Stimulated activated CD8-positive, alpha-beta memory T cell treated with anti-CD3 and anti-CD28 coated beads, Interleukin-7, amount 100 ng/mL, for 48 hours (primary cell): ENCODE measurements at places on chromosomes 5 and 9.

DNA sequence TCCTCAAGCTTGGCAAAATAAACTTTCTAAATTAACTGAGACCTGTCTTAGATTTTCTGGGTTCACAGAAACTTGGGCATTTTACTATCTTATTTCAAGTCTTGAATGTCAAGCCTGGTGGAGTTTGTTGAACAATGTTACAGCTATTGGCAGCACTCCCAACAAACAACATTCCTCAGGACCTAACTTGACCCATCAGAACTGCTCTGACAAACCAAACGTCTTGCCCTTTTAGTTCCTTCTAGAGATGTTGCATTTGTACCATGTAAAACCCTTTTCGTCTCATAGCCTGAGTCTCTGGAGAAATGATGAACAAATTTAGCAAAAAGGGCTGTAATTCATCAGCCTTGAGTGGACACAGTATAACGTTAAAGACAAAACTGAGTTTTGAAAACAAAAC lies 51.1 kb downstream of the GNA14 start:
- DNase-seq, result no peak

GRCh38 chr5:179273441-179274145 lies 71.7 kb downstream of the ADAMTS2 start:
- DNase-seq, result no peak

GRCh38 chr5:36786448-36787012 lies 90.0 kb upstream of the NIPBL start:
- DNase-seq, result no peak

DNA sequence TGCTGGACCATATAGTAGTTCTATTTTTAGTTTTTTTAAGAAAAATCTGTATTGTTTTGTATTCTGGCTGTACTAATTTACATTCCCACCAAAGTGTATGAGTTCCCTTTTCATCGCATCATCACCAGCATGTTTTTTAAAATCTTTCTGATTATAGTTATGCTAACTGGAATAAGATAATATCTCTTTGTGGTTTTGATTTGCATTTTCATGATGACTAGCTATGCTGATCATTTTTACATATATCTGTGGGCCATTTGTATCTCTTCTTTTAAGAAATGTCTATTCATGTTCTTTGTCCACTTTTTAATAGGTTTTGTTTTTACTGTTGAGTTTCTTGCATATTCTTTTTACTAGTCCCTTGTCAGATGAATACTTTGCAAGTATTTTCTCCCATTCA lies 238.0 kb downstream of the FBXO4 start:
- DNase-seq, result no peak

DNA sequence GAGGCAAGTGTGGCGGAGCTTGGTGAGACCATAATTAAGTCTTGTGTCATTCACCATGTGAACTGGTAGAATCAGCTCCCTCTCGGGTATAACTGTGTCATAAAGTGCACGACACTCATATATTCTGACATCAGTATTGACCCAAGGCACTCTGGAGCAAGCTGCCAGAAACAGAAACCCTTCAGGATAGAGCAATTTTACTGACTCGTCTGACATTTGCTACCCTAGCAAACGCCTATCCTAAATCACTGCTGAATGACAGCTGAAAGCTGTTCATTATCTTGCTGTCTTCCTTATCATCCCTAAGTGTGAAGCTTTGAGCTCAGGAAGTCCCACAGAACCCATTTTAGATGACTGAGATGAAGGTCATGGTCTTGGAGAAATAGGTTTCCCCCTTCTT lies 27.8 kb downstream of the PTCH1 start:
- no peak for DNase-seq

GRCh38 chr5:80916676-80917075 lies 43.5 kb upstream of the RASGRF2 start:
- no peak for DNase-seq

DNA sequence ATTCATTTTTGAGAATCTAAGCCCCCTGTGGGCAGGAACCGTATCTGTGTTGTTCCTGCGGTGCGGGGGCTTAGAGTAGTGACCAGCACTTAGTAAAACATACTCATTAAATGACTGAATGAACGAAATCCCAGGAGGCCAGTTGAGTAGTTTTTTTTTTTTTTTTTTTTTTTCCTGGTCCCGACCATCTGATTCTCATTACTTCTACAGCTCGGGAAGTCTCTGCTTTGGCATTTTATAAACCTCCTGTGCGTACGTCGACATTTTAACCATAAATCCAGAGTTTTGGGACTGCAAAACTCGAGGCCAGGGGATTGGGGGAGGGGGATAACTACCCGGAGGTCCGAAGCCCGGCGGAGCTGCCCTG lies 31.5 kb upstream of the SPRY4 start:
- DNase-seq, result no peak

GRCh38 chr5:73160239-73160671 lies 12.7 kb upstream of the TMEM174 start:
- peak; percentile 15 for DNase-seq

DNA sequence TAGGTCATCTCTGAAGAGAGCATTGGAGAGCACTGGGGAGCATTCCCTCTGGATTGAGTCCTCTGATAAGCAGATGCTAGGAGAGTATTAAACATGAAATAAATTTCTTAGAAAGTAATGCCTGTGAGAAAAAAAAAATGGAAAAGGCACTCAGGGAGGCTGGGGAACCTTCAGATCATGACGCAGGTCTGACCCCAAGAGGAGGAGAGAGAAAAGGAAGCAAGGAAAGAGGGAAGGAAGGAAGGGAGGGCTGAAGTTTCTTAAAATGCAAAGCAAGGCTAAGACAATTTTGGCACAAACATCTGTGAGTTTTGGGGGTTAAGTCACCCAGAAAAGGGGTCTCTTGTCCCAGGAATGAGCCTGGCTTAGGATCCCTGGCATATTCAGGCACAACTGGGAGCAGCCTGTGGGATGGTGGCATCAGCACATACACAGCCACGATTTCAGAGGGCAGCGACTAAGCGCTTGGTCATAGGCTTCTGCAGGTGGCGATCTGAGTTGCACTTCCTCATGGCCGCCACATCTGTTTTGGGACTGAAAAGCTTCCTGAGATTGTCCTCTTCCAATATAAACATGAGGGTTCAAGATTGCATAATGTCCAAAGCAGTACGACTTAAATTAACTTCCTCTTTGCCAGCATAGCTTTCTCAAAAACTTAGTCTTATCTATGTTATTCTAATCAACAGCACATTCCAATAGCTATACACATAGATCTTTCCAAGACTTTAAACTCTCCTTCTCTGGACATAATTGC lies 692.7 kb downstream of the DNAH5 start:
- no peak for DNase-seq

DNA sequence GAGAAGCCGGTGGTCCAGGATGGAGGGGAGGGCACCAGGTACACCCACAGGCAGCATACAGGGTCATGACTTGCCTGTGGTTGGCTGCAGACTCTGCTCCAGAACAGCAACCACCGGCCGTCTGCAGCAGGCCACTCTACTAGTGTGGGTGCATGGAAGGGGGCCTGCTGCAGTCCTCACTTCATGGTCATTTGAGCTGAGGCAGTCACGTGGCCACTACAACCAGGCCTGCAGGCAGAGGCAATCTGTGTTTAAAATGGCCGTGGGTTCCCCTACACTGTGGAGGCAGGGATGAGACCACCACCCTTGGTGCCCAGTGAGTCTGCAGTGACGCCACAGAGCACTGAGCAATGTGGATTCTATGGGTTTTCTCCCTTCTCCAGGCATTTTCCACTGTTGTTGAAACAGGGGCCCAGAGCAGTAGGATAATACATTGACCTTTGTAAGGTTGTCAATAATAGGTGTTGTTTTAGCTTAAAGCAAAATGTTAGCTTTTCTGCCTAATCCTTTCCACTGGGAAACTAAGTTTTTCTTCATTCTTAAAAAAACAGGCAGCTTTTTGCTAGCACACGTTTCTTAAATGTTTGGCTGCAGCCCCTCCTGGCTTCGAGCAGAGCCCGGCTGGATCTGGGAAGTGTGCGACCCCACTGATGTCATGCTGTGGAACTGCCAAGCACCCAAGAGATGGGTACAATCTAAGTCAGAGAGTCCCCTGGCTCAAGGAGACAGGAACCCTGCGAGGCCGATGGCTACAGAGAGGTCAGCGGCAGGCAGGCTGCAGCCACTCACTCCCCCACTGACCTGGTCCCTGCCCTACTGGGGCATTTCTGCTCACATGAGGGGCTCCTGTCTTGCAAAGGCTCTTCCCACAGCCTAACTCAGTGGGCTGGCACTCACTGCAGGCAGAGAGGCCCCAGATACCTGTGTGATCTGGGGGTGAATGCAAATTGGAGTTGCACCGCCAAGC lies 21.2 kb downstream of the GADD45G start:
- DNase-seq, result no peak

DNA sequence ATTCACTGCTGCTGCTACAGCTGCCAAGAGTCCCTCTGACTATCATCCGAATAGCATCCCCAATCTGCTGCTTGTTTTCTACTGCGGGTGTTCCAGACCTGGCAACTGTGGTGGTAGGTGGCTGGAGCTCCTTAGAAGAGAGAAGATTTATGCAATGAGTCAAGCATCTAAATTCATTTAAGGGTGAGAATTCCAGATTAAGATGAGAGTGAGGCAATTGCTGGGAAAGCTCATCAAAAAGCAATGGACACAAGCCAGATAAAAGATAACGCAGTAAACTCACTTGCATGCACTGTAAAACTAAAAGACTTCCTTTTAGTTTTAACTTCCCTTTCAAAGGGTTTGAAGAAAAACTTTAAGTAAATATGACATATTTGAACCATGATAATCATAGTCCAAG lies 3.9 kb downstream of the PLK2 start:
- no peak for DNase-seq

DNA sequence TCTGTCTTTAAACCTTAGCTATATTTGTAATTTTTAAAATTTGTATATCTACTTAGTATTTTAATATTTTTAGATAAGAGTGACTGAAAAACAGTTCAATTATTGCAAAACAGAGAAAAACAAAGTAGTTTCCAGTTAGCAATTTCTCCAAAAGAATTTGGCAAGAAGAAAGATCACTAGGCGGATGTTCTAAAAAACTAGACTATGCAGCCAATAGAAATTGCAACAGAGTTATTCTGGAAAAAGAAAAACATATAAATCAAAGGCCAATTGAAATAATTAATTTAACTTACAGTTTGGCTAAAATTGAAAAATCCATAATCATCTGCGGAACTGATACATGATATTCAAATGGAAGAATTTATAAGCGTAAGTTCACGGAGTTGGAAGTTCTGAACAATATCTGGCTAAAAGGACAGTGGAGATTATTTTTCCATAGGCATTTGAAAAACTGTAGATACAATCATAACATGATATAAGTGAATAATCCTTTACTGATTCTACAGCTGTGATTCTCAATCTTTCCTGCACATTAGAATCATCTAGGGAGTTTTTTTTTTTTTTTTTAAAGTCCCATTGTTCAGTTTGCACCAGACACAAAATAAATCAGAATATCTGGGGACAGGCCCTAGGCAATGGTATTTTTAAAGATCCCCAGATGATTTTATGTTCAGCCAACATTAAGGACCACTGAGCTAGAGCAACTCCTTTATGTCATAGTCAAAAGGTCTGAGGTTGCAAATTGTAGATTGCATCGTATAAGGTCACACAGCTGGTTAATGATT lies 605.1 kb upstream of the DAB2 start:
- DNase-seq, result no peak

DNA sequence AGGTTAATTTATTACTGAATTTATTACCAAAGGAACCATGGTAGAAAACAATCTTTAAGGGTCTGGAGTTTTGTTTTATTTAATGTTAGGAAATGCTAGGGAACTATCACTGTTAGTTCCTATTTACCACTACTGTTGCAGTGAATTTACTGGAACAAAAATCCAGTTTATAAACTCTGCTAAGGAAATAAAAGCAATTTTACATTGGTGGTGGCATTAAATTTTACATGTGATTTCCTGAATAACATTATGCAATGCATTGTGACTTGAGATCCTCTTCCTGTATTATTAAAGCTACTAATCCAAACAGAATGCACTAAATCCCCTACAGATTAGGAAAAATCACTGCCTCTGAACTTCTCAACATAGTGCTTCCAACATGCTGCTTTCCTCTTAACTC lies 599.5 kb upstream of the PTGER4 start:
- DNase-seq, result no peak

- DNase-seq, result no peak
These were observed 17.5 kb downstream of the PALM2AKAP2 start for GRCh38 chr9:109797509-109797908.

- no peak for DNase-seq
These were observed 42.9 kb upstream of the MTMR12 start for GRCh38 chr5:32355686-32356085.

DNA sequence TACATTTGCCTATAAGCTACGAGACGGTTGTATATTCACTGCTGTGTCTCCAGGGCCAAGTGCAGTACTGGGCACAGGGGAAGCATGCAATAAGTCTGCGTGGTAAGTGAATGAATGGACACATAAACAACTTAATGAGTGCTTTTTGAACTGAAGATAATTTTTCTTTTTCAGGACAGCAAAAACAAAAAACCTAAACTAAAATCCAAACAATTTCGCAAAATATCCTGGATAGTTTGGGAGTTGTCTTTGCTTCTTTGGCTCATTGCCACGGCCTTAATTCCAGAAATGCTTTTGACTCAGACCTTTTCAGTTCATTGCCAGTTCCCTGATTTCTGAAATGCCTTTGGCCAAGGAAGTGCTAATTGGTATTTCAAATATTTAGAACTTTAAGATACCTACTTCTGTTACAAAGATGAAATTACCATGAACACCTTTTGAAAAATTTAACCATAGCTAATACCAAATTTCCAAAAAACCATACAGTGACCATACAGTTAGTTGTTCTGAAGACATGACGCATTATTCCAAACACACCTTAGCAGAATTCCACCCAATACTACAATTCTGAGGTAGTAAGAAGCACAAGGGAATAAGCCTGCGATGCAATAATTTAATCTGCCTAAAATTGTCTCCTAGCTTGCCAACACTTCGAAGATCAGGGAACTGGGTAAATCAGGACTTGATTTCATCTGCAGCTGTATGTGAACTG lies 42.8 kb downstream of the TEK start:
- DNase-seq, result no peak

GRCh38 chr9:114097613-114098020 lies 1.5 kb downstream of the KIF12 start:
- no peak for DNase-seq

- no peak for DNase-seq
These were observed 291.8 kb downstream of the CDH10 start for GRCh38 chr5:24353016-24353415.

GRCh38 chr5:30387974-30388632 lies 805.4 kb upstream of the CDH6 start:
- DNase-seq, result no peak

DNA sequence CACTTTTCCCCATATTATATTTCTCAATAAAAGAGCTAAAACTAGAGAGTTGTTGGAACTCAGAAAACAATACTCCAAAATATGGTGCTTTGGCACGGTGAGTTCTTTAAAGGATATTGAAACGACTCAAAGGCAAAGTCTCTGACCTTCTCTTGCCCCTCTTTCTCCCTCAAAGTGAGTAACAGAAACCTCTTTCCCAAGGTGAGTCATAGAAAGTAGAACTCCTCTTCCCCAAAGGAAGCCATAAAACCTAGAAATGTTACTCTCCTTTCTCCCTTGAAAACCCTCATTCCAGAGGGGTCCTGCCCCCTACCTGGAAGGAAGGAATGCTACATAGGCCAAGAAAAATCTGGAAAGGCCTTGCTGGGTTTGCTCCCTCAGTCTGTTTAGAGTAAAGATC lies 47.5 kb downstream of the RAPGEF6 start:
- DNase-seq, result no peak
